ENCODE measurements at places on chromosomes 1 and 21. TPM values are rescaled to one million over a fixed set of nuclear protein-coding genes. Genes with fewer than 3 reads are reported as not detected.
A peak's percentile ranks its signal among the peaks of the same experiment; 100 is the strongest.

Gene IGSF21
- total RNA-seq: not detected

Gene ELF3
- total RNA-seq: 39.4 TPM

Gene PADI1
- total RNA-seq: 1.7 TPM

- DNase-seq: peak; percentile 28
Observed at GRCh38 chr1:45359882-45360513, 19.8 kb upstream of the MUTYH start.

- DNase-seq: no peak
Observed at GRCh38 chr1:56923201-56923600, 42.6 kb downstream of the C8B start.

DNA sequence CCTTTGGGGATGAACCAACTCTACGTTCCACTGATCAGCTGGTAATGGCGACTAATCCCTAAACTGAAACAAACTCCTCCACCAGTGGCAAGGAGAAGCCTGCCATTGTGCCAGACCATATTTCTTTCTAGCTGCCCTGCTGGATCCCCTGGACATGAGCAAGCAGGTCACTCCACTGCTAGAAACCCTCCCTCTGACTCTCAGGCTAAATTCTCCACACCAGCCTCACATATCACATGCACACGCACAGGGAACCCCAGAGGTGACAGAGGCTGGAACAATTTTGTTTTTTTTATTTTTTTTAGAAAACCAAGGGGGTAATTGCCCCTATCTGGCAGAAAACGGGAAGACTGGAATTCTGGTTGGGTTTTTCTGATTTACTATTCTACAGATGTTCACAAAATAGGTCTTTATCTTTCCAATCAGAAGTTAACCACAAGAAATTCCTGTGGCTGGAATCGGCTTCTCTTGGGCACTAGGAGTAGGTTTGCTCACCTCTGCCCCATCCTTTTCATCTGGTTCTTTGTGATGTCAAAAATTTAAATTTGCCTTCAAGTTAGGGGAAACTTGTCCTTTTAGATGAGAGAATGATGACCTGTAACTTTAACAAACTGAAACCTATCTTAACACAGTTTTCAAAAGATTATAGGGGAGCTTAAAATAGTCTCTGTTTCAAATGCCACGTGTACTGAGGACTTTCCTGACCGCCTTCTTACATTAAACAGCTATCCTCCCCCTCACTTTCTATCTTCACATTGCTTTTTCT lies 258.1 kb downstream of the SDCCAG8 start:
- peak; percentile 85 for DNase-seq

- no peak for DNase-seq
Observed at GRCh38 chr1:44366371-44366975, 11.4 kb upstream of the ERI3 start.

DNA sequence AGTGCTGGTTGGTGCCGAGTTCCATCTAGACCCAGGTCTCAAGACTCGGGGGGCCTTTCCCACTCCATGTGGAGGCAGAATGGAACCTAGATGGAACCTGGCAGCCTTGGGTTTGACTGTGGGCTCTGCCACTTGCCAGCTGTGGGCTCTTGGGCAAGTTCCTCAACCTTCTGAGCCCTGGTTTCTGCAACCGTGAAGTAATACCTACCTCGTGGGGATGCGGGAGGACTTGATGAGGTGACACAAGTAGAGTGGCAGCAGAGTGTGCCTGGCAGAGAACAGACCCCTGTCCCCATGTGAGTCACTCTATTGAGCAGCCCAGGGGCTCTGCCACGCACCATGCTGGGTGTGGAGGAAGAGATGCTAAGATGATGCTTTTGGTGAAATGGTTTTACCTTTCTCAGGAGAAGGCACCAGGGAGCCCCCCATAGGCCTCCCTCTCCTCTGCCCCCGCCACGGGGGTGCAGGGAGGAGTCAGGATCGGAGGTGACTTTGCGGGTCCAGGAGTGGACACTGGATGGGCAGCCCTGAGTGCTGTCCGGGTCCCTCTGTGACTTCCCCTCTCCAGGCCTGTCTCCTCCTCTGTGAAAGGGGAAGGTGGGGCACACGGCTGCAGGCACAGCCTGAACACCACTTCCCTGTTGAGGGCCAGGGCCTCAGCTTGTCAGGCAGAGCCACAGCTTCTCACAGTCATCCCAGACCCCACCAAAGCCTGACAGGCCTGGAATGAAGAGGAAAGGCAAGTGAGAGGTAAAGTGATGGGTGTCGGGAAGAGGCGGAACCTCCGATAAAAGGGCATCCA lies 36.7 kb upstream of the EDN2 start:
- no peak for DNase-seq

DNA sequence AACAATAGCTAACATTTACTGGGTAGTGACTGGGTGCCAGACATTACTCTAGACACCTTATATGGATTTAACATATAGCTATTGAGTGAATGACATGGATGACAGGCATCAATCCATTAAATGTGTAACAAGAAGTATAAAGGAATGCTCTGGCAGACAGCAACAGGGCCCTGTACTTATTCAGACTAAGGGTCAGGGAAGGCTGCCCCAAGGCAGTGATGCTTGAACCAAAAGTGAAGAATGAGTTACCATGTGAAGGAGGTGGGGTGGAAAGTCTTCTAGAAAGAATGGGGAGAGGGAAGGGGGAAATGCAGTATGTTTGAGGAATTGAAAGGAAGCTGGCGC lies 8.3 kb upstream of the PTPRF start:
- DNase-seq: no peak

DNA sequence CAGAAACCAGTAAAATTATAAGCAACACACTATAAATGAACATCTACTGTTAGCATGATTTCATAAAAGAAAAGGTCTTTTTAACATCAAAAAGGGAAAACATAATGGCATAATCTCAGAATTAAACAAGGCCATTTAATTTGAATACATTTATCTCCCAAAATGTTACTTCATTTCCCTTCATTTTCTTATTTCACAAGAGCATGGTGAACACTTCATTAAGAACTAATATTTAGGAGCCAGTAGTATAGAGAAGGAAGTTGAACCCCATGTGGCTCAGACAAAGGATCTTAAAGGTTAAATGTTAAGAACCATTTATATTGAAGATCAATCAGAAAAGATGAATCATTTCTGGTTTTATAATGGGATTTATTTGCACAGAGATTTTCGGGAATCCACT lies 981.7 kb downstream of the TTLL7 start:
- no peak for DNase-seq

DNA sequence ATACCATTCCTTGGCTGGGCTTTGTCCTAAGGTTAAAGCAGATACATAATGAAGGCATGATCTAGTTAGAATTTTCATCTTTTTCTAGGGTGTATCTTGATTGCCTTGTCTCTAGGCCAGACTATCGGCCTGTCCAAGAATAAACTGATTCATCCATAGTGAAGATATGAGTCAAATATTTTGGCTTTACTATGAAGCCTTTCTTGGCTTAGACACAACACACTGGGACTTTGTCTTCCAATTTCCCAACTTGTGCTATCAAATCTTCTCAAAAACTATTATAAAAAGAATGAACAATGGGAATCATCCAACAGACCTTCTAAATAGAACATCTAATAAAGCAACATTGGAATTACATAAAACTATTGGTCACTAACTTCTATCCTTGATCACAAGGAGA lies 64.8 kb downstream of the WARS2 start:
- DNase-seq: no peak

- no peak for DNase-seq
Observed at GRCh38 chr1:46158312-46159281, 16.3 kb upstream of the TSPAN1 start.

DNA sequence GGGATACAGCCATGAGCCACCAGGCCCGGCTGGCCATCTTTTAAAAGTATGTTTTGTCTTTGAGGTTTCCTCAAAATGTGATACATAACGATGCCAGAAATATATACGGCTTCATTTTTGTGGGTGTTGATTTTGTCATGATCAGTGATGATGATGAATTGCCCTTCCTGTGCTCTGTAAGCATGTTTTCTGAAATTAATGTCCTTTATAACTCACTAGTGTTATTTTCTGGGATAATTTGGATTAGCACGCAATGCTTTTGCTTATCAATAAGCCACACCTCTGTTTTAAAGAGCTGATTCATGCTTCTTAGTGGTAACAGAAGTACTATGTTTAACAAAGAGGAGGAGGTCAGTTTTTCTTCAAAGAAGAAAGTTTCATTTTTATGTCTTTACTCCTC lies 25.6 kb downstream of the PHACTR4 start:
- DNase-seq: no peak

All from A172 (cell line).